Activated B cell treated with CpG ODN at 0.5 μM for 24 hours (primary cell): ENCODE measurements at places on chromosomes 5 and 9. TPM values are rescaled to one million over a fixed set of nuclear protein-coding genes. Genes with fewer than 3 reads are reported as not detected.

The OTP gene
- total RNA-seq = not detected in 2 replicates

The ADAMTS16 gene
- not detected in 2 replicates for total RNA-seq

The MYMK gene
- total RNA-seq = not detected in 2 replicates

The ISOC1 gene
- 9.9 and 10.7 TPM in 2 replicates for total RNA-seq

The RCL1 gene
- 23.9 and 26.0 TPM in 2 replicates for total RNA-seq

The HTR4 gene
- total RNA-seq = not detected in 2 replicates

The SPATA31C1 gene
- not detected in 2 replicates for total RNA-seq

The ZNF883 gene
- total RNA-seq = 0.33 and 1.0 TPM in 2 replicates

The GFPT2 gene
- 0.39 and 0.62 TPM in 2 replicates for total RNA-seq

The EPB41L4B gene
- 5.3 and 6.1 TPM in 2 replicates for total RNA-seq

The WNK2 gene
- 0.24 TPM in 1 of 2 replicates, not detected in the other for total RNA-seq

The CNTFR gene
- total RNA-seq = not detected in 2 replicates

The SARDH gene
- not detected in 2 replicates for total RNA-seq

The IL13 gene
- 0.27 and 0.75 TPM in 2 replicates for total RNA-seq

The MAMDC2 gene
- total RNA-seq = not detected in 2 replicates

The SMIM33 gene
- total RNA-seq = not detected in 2 replicates
